ENCODE measurements at places on chromosomes 2 and 18. TPM values are rescaled to one million over a fixed set of nuclear protein-coding genes. Genes with fewer than 3 reads are reported as not detected.

DNA sequence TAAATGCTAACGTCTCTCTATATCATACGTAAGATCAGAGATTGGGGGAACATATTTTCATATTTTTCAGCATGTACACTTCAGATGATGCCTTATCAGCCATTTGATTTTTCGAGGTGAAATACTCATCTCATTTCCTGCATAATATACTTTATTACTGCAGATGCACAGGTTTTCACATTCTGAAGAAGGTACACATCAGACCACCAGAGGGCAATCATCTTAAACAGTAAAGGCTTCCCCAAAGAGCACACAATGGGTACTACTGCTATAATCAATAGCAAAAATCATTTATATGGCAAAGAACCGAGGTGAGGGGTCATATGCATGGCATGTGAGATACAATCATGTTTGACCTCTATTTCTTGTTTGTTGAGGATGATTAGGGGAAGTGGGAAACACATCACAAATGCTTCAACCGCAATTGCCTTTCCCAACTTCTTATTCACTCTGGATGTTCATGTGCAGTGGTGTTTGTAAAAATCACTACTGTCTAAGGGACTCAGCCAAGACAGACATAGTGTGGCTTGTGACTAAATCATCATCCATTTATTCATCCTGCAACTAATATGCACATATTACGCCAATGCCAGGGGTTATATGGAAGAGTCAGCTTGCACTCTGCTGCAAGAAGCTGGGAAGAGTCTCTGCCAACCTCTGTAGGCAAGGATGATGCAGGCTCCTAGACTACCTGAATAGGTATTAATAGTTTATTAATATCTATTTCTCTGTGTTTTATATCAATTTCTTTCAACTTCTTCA is 118.7 kb downstream of the EPB41L3 start:
- no peak for DNase-seq

The SPATA3 gene
- not detected for total RNA-seq

The DCDC2C gene
- not detected for total RNA-seq

DNA sequence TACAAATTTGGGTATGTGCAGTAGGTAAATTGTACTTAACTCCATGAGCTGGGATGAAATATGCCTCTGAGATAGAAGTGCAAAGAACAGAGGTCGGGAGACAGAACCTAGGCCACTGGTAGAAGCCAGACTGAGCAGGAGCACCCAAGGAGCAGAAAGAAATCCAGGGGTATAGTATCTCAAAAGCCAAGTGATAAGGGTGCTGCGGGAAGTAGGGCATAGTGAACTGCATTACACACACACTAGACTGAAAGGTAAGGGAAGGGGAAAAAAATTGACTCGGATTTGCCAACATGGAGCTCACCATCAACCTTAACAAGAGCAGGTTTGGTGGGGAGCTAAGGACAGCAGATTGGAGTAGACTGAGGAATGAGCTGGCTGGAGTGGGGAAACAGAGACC is 89.3 kb upstream of the TMEM247 start:
- no peak for DNase-seq

DNA sequence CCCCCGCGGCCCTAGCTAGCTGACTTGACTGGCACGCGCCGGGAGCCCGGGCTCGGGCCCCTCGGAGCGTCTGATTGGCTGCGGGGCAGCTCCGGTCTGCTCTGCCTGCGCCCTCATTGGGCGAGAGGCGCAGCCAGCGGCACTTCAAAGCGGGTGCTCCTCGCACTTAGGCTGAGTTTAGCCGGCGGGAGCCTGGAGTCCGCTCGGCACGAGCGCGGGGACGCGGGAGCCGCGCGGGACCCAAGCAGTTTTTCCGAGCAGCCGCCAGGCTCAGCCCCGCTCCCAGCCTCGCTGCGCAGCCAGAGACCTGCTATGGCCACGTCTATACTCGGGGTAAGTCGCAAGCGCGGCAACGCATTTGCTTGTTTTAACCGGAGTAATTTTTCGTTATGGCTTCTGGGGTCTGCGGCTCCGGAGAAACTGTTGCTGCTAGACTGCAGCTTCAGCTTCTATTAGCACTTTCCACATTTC is at the start of gene SP9:
TSS of gene SP9 (plus strand) at position 174 of the 471 bp plus-strand sequence. CDS start at position 313, 139 bp downstream.
- DNase-seq, result no peak

The WNT10A gene
- total RNA-seq, result 0.15 TPM

Measured in uterus (tissue), 4 donors.